ENCODE measurements at places on chromosomes 2 and 18.

- DNase-seq, result peak; percentile 64
These were observed 3.0 kb upstream of the RPL37A start for GRCh38 chr2:216495656-216496055.

DNA sequence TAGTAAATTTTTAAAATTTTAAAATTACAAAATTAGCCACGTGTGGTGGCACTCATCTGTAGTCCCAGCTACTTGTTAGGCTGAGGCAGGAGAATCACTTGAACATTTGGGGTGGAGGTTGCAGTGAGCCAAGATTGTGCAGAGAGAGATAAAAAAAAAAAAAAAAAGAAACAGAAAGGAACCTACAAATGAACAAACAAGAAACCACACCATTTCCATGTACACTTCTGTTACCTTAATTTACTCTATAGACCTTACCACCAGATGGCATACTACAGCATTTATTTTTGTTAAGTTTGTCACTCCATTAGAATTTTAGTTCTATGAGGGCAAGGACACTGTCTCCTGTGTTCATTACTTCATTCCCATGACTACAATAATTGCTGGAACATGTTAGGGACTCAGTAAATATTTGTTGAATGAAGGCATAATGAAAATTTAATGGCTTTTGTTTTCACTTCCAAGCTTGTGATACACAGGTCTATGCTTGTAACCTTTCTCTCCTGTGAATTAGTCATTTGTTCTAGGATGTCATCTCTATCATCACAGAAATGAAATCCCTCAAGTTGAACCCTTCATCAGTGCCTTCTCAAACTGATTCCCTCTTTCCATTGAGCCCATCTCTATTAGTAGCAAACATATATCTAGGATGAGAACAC is 76.0 kb downstream of the ARHGAP15 start:
- peak; percentile 5 for DNase-seq

DNA sequence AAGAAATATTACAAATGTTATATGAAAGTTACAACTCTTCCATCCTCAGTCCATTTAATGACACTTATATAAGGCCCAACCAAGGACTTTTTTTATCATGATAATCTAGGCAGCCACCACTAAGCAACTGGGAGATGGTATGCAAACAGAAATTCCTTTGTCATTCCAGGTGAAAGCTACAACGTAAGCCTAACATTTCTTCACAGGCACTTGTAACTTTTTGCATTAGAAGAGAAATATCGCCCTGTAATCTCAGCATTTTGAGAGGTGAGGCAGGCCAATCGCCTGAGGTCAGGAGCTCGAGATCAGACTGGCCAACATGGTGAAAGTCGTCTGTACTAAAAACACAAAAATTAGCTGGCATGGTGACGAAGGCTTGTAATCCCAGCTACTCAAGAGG is 581.2 kb upstream of the SLC8A1 start:
- no peak for DNase-seq

DNA sequence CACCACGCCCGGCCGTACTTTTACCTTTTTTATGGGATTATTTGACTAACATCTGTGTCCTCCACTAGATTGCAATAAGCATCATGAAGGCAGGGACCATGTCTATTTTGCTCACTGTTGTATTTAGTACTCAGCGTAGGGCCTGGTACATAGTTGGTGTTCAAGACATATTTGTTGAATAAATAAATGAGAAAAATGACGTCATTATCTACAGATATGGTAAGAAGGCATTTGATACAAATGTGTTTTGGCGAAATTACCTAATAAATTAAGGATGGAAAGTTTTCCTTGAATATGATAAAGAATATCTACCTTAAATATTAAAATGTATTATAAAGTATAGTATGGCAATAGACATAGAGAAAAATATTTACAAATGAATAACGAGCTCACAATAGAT is 24.0 kb upstream of the FAM136A start:
- DNase-seq, result no peak

- peak; percentile 23 for DNase-seq
These were observed 15.5 kb downstream of the WDFY1 start for GRCh38 chr2:223929571-223930102.

GRCh38 chr2:122238006-122238559 is 482.6 kb downstream of the TSN start:
- no peak for DNase-seq

DNA sequence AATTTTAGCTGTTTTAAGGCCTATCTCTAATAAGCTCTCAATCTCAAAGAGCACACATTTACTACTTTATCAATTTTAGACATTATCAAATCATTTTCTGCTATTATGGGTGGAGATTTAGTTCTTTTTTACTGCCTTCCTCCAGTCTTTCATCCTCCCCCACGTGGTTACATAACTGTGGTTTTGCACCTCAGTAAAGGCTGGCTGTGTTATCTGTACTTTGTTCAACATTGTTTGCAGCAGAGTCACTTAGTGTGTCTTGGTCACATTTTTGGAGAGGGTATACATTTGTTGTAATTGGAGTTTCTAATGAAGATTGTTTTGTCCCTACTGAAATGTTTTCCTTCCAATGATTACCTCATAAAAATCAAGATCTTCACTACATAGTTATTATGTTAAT is 549.6 kb upstream of the CELF4 start:
- no peak for DNase-seq

- no peak for DNase-seq
These were observed 89.2 kb upstream of the CTDP1 start for GRCh38 chr18:79590191-79591031.

GRCh38 chr18:46660957-46661749 is 4.1 kb upstream of the LOXHD1 start:
- DNase-seq, result peak; percentile 30

DNA sequence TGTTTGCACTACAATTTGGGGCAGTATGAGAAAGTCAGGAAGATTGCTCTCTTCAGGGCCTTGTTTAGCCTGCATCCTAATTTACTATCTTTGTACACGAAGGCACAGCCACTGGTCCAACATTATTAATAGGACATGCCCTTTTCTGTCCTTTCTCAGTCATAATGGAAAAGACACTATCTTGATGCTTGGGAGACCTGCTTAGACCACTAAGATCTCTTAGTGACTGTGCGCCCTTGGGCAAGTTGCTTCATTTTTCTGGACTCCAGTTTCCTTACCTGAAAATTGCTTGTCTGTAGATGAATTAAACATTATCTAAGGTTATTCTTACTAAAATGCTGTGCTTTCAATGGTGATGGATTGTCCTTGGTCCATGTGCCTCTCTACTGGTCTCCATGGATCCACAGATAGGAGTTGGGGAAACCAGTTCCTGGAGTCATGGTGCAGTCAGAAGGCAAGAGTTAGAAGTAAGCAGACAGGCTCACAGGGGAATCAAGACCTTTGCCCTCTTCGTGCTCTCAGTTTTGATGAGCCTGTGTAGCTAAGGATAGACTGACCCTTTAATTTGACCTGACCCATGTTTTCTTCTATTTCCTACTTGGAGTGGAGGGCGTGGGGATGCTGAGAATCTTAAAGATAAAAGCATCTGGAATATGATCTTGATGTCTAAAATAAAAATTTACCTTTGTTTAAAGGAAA is 114.0 kb downstream of the RAPGEF4 start:
- no peak for DNase-seq

GRCh38 chr2:98899041-98899702 is 36.9 kb downstream of the CRACDL start:
- no peak for DNase-seq

DNA sequence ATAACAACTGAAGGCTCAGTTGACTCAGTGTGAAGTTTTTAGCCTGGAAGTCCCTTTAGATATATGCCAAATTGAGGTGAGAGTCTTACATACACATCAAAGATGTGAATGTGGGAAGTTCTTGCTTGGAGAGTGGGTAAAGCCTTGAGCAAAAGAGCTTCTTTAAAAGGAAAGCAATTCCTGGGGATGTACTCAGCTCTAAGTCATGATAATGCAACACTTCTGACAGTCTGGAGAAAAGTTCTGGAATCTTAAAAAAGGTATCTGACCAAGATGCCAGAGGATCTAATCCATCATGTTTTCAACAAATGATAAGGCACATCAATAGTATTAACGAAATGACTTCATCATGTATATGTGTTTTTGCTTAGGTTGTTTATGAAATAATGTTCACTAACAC is 351.2 kb downstream of the CDH19 start:
- no peak for DNase-seq

DNA sequence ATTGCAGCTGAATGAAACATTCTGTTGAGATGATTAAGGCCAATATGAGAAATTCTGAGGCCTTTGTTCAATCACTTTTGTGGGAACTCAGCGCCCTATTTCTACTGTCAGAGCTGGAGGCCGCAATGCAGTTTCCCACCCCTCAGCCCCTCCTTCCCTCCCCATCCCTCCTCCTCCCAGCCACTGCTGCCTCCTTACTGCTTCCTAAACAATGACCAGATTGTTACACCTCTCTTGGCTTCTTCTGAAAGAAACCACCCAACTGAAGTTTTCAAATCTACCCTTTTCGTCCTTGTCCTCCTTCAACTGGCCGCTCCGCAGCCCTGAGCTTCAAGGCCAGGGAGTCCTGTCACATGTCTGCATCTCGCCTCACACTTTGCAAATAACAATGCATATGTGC is 36.7 kb upstream of the MAPK4 start:
- no peak for DNase-seq

DNA sequence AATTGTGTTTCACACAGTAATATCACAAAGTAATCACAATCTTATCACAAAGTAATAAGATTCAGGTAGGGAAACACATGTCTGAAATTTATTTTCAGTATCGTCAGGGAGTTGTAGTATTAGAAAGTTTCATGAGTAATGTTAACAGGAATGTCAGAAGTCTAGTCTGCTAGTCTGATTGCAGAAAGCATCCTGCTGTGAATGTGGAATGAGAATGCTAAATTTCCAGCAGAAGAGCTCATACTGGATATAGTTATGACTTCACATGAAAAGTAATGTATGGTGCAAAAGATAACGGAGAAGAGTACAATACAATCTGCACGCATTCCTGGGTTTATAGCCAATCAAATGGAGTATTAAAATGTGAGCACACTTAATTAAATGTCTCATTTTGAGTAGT is 494.7 kb upstream of the SETBP1 start:
- peak; percentile 57 for DNase-seq

GRCh38 chr18:58394602-58395425 is 234.1 kb downstream of the ALPK2 start:
- peak; percentile 18 for DNase-seq

- DNase-seq, result no peak
These were observed 13.2 kb downstream of the ATG16L1 start for GRCh38 chr2:233264667-233265066.

DNA sequence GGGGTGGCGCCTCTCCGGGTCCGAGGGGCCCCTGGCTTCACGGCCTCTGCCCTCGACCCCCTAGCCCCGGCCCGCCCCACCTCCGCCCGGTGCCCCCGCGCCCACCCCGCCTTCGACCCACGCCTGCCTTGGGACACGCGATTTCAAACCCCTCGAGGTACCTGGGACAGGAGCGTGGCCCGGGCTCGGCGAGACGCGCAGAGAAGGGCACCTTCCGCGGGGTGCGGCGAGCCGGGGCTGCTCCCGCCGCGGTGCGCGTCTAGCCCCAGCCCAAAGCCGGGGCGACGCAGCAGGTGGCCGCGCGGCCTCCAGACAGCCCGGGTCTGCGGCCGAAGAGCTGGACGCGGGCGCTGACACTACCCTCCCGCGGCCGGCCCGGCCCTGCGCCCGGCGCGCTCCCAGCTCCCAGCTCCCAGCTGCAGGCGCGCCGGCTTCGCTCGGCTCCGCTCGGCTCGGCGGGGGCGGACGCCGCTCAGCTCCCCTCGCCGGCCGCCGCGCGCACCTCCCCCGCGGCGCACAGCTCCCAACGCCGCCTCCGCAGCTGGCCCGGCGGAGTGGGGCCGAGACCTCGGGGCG is at the start of gene CRACDL:
TSS of gene CRACDL (minus strand) at position 449 of the 576 bp plus-strand sequence. CDS start 89,425 bp downstream, outside the sequence.
- peak; percentile 33 for DNase-seq

GRCh38 chr2:29724282-29724681 is 197.1 kb downstream of the ALK start:
- no peak for DNase-seq

DNA sequence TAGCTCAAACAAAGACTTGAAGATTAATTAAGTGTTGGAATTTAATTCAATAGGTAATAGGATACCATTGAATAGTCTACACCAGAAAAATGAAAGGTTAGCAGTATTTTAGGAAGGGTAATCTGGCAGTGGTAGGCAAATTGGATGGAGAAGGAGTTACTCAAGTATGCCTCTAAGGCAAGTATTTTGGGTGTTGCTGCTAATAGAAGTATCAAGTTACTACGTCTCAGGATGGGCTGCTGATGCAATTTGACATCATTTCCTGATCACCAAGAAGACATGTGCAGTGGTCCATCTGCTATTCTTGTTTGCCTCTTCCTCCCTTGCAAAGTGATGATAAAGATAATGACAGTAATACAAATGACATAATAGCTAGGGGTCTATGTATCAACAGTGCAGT is 485.3 kb downstream of the TGIF1 start:
- DNase-seq, result no peak

GRCh38 chr2:151937966-151938365 is 109.7 kb upstream of the ARL5A start:
- no peak for DNase-seq

GRCh38 chr2:233449081-233449901 is 95.0 kb downstream of the DGKD start:
- peak; percentile 47 for DNase-seq

DNA sequence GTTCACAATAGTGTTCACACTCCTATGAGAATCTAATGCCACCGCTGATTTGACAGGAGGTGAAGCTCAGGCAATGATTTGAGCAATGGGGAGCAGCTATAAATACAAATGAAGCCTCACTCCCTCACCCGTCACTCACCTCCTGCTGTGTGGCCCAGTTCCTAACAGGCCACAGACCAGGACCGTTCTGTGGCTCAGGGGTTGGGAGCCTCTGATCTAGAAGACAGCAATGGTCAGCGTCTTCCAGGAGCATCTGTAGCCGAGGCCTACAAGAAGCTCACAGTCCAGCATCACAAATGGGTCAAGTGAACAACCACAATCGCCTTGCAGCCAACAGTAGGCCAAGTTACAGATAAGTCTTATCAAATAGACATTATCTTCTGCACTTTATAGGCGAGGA is 110.0 kb upstream of the SLC66A3 start:
- no peak for DNase-seq

GRCh38 chr18:49845629-49846360 is 32.5 kb upstream of the ACAA2 start:
- no peak for DNase-seq

DNA sequence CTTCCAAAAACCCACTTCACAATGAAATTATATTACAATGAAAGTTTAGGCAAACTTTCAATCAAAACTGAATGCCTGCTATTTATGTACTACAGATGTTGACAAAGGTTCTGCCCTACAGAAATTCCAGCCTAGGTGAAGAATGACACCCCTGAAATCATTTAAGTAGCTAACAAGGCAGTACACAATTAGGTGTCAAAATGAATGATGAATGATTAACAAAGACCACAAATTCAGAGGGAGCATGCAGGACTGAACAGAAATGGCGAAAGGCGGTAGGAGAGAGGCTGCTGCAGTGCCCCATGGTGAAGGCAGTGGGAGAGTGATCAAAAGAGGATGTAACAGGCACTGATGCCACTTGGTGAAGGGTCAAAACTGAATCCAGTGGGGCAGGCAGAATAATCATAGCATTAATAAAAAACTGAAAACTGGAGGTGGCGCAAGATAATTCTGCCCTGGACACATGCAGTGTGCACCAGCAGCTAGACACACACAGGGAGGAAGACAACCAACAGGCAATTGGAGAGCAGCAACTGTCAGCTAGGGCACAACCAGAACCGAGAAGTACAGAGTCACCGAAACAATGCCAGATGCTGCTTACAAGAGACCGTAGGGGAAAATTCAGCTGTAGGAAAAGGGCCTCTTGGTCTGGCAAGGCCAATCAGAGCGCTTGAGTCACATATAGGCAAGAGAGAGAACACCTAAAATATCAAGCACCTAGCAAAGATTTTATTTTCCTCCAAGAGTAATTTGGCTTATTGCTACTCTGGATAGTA is 4.5 kb downstream of the TMEM131 start:
- no peak for DNase-seq

- DNase-seq, result no peak
These were observed 81.3 kb downstream of the ROCK2 start for GRCh38 chr2:11263177-11263576.

Measured in iris pigment epithelial cell (primary cell).